ENCODE measurements at places on chromosomes 7 and 10.

DNA sequence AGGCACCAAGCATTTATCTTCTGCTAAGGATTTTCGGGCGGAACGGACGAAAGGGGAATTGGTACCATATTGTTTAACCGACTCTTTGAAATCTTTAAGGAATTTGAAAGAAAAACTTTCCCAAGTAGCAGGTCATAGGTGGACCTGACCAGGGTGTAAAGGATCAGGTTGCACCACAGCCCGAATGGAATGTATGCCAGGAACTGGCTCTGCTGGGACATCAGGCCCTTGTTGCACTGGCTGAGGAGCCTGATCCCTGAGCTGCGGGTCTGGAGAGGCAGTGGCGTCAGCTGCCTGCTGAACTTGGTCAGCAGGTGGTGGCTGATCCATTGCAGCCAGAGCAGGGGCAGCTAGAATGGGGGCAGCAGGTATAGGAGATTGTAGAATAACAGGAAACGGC lies 41.4 kb upstream of the AKR1C2 start:
- DNase-seq, result no peak

GRCh38 chr10:37489658-37490003 lies 364.2 kb downstream of the ANKRD30A start:
- DNase-seq, result no peak

GRCh38 chr10:114638821-114639625 lies 19.1 kb downstream of the ABLIM1 start:
- no peak for DNase-seq

- DNase-seq, result no peak
Observed at GRCh38 chr7:73702226-73702625, 17.2 kb downstream of the STX1A start.

DNA sequence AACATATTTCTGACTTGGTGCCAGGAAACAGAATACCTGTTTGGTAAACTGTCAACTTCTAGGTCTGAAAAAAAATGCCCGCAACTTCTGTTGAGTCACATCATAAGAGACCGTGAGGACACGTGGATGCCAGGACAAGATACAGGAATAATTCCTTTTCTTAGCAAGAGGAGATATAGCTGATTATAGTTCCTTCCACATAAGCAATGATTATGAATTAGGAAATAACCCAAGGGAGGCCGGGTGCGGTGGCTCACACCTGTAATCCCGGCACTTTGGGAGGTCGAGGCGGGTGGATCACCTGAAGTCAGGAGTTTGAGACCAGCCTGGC lies 75.2 kb downstream of the CDC123 start:
- DNase-seq, result no peak

DNA sequence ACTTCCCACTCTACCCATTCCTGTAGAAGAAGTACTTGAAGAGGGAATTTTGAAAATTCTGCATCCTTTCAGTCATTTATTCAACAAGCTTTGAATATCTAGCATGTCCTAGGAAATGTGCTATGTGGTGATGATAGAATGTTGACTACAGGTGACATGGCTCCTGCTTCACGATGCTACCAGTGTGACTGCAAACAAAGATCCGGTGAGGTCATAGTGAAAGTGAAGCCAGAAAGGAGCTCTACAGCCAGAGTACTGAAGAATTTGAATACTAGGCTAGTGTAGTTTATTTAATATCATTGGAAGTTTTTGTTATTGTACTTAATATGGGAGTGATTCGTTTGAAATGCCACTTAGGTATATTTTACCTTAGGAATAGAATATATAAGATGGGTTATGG lies 348.1 kb downstream of the TFEC start:
- DNase-seq, result no peak

GRCh38 chr7:39434012-39434411 lies 132.2 kb upstream of the YAE1 start:
- DNase-seq, result no peak

- DNase-seq, result no peak
Observed at GRCh38 chr10:26468700-26469099, 30.6 kb downstream of the APBB1IP start.

DNA sequence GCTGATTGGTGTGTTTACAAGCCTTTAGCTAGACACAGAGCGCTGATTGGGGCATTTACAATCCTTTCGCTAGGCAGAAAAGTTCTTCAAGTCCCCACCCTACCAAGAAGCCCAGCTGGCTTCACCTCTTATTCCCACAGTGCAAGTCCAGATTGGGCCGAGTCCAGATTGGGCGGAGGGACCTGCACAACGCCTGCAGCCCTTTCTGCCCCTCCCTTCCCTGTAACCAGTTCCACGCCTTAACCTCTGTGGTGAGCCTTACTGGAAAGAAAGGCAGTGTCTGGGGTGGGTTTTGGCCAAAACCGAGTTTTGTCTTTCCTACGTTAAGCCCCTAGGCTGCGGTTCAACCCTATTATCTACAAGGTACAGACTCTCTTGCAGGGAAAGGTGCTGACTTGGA lies 268.7 kb downstream of the ZEB1 start:
- DNase-seq, result no peak

DNA sequence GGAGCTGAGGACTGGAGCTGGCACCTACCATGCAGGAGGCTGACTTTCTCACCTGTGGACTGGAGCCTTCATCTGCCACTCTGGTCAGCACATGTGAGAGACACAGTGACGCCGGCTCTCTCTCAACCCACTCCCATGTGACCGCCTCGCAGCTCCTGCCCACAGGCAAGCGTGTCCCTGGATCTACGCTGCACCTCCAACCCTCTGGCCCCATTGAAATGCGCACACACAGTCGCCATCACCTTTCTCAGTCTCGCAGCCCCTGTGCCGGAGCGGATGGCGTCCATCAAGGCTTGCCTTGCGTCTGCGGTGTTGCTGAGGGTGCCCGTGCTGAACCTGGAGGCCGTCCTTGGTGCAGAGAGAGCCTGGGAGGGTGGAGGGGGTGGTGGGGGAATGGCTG lies 242.2 kb upstream of the GRB10 start:
- no peak for DNase-seq

- no peak for DNase-seq
Observed at GRCh38 chr10:12539350-12540164, 190.2 kb downstream of the CAMK1D start.

GRCh38 chr7:14714161-14714728 lies 188.3 kb downstream of the DGKB start:
- DNase-seq, result no peak

- DNase-seq, result no peak
Observed at GRCh38 chr7:51114501-51114900, 202.1 kb downstream of the COBL start.

GRCh38 chr7:70595755-70596597 lies 536.0 kb upstream of the GALNT17 start:
- no peak for DNase-seq

DNA sequence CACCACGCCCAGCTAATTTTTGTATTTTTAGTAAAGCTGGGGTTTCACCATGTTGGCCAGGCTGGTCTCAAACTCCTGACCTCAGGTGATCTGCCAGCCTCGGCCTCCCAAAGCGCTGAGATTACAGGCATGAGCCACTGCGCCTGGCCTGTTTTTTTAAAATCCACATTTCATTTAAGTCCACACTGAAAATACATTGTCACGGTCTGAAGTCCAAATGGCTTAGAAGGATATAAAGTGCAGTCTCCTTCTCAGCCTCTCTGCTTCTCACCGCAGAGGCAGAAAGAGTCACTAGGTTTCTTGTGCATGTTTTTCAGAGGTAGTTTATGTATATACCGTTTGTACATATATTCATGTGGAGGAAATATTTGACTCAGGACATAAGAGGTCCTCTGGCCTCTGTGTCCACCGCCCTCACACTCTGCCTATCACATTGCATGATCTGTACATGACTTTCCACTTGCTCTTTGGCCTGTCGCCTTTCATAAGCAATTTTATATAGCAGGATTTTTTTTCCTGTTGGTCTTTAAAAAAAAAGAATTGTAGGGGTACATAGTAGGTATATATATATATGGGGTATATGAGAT lies 42.9 kb downstream of the BLNK start:
- DNase-seq, result no peak

GRCh38 chr7:117384688-117385362 lies 42.5 kb downstream of the ASZ1 start:
- no peak for DNase-seq

DNA sequence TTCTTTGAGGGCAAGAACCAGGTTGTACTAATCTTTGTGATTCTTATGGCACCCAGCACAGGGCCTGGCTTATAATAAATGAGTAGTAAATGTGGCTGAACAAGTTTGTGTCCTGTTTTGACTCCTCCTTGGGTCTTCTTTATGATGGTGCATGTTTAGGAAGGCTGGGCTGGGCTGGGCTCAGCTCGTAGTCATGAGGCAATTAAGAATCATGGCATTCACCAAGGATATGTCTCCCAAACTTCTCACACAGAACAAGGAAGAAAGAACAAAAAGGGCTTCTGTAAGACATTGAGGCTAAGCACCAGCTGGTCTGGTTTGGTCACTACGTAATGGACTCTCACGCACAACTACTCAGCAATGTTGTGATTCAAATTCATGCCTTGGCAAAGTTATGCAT lies 30.5 kb upstream of the YAE1 start:
- DNase-seq, result no peak

DNA sequence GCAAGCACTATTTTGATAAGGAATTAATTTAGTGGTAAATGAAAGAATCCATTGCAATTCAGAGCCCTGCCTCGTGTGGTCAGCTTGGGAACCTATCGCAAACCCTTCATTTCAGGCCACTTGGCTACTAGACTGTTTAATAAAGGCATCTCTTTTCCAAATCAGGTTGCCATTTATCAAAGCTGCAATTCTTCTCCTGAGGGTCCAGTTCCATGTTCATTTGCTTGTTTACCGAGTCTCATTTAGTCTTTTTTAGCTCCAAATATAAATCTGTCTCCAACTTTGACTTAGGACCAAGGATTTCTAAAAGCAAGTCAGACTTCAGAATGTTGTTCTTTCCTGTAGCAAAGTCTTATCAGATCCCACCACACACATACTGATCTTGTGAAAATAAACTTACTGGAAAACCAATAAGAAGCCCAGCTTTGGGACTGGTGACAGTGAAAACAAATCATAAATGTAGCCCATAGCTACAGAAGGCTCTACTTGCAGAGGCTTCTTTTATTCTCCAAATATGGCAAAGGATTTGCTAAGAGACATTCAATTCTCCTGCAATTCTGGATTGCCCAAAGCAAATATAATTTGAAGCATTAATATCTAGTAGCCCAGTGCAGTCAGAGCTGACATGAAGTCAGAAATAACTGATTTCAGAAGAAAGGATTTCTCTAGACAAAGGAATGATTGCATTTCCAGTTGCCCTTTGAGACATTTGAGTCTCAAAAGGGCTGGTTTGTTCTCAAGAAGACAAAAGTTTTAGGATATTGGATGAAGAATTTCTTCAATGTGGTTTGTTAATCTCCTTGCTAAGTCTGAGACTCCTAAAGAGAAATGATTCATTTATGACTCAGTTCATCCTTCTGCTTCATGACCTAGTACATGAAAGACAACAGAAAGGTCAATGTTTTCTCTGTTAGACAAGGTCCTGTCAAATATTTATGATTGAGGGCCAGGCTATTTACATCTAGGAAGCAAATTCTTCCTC lies 28.0 kb downstream of the PPP1R3C start:
- DNase-seq, result no peak

DNA sequence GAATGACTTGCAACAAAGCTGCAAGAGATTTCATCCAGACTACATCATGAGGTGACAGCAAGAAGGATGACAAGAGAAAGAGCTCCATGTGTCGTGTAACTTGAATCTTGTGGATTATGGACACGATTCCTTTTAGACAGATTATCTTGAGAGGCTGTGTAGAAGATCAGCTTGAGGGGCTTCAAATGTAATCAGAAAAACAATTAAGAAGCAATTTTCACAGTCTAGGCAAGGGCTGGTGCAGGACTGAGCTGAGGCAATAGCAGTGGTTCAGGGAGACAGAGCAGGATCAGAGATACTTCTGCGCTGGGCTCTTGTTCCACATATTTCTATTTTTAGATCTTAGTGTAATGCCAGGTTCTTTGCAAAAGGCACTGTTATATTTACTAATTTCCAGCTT lies 253.0 kb upstream of the COBL start:
- no peak for DNase-seq

DNA sequence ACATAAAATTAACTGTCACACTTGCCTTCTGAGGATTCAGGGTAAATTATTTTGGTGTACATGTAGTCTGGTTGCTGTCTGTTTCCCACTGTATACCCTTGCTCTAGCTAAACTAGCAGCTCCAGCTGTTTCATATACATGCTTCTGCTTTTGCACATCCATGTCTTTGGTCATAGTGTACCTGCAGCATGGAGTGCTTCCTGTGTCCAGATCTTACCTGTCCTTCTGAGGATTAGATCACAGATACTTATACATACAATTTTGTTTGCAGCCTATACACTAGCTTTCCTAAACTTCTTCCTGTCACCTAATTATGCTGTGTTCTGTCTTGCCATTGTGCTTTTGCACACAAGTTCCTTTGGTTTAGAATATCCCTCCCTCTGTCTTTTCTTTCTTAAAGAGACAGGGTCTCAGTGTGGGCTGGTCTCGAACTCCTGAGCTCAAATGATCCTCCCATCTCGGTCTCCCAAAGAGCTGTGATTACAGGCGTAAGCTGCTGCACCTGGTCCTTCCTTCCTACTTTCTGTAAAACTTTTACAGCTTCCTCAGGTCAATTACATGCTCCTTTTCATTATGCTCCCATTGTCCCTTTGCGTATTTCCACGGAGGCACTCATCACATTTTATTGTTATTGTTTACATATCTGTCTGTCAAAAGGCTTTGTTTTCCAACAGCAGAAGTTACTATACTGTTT lies 33.8 kb downstream of the TPST1 start:
- no peak for DNase-seq

DNA sequence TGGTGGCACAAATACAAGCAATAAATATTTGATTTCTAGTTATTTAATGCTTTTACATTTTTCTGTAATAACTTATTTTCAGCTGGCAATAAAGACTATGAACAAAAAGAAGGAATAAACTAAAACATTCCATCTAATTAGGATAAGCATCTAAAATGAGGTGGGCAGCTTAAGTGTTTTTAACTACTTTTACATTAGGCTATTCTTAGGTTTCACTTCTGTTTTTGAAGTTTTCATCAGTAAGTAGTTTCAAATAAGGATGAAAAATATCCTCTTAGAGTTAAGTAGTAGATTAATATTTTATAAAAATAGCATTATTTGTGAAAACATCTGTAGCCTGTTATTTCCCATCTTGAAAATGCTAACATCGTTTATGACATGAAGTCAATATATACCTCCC lies 15.9 kb downstream of the NT5C2 start:
- DNase-seq, result no peak

GRCh38 chr7:70881167-70881847 lies 250.6 kb upstream of the GALNT17 start:
- no peak for DNase-seq

- no peak for DNase-seq
Observed at GRCh38 chr10:63563623-63564022, 42.4 kb downstream of the REEP3 start.

- DNase-seq, result no peak
Observed at GRCh38 chr10:74770400-74770799, 56.0 kb upstream of the KAT6B start.

GRCh38 chr10:93069245-93069561 lies 4.5 kb upstream of the CYP26A1 start:
- no peak for DNase-seq

- DNase-seq, result no peak
Observed at GRCh38 chr10:34732926-34733325, 82.2 kb downstream of the PARD3 start.

Data from H54 (cell line).